HAP-1 (cell line): ENCODE measurements at places on chromosomes 2 and 18.

- DNase-seq, result peak; percentile 38
These were observed 1.2 kb downstream of the YPEL5 start for GRCh38 chr2:30147715-30148610.

- DNase-seq, result no peak
These were observed 257.5 kb upstream of the FN1 start for GRCh38 chr2:215693193-215693998.

DNA sequence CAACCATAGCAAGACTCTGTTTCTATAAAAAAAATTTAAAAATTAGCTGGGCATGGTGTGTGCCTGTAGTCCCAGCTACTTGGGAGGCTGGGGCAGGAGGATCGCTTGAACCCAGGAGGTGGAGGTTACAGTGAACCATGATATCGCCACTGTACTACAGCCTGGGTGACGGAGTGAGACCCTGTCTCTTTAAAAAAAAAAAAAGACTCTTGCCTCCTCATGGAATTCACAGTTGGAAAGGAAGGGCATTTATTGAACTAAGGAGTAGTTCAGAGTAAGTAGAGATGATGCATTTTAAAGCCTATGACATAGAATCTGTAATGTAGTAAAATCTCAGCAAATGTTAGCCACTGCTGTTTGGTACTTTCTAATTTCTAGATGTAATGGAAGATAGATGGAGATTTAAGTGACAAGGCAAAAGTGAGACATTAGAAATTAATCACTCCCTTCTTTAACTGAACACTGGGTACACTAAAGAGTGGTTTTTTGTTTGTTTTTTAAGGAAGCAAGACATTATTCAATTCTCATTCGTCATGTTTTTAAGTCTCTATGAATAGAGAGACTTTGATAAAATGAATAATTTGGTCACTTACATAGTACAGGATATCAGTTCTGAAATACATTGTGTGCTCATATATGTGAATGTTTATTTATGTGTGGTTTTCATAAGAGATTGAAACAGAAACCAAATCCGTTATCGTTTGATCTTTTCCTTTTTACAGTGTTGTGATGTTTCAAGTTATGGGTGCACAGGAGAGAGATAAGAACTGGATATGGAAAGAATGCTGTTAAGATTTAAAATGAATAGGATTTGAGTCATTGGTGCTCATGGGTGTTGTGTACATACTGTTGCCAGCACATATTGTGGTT, 186.1 kb upstream of the STON1 start:
- no peak for DNase-seq

GRCh38 chr2:88671786-88672427, 19.6 kb upstream of the RPIA start:
- DNase-seq, result peak; percentile 54

DNA sequence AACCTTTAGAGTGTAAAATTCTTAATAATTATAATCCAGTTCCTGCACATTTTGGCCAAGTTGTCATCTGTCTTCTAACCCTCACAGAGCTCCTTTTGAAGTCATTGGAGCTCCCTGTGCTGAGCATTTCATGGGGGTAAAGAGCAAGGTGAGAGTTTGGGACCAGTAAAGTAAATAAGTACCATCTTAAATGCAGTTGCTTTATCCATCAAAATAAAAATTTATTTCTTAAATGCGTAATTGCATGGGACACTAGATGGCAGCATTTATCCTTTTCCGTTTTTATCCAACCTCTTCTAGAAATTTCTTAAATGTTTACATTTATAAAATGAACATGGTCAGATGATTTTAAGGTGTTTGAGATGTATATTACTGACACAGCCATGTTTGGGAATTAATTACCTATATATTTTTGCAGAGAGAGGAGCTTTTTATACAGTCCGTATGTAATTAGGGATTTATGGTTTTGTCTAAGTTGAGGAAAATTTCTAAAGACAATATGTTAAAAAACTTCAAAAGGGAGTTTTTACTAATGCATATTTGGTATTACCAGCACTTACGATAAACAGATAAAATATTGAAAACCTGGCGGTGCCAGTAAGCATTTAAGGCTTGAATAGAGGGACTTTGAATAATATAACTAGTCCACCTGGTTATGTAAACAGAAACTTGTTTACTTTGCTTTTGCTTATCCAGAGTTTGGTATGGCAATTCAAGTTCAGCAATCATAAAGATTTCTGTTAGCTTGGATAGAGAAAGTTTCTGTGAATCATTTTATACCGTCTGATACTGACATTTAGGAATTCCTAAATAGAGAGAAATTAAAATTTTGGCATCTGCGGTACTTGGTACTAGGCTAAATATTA, 54.5 kb downstream of the ACSL3 start:
- no peak for DNase-seq

- no peak for DNase-seq
These were observed 131.1 kb downstream of the FMNL2 start for GRCh38 chr2:152466041-152466440.

DNA sequence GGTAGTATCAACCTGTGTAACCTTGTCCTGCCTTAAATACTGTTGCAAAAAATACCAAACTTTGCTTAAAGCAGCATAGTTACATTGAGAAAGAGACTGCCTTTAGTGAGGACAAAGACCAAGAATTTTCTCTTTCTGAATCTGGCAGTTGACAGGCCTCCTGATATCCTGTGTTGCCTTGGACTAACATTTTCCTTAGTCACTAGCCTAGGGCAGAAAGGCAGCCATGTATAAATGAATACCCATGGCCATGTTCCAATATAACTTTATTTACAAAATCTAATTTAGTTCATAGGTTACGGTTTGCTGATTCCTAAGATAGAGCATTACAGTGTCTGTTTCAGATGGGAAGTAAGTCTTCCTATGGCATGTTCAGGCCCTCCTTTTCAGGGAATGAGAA, 895.4 kb downstream of the CNTNAP5 start:
- no peak for DNase-seq

DNA sequence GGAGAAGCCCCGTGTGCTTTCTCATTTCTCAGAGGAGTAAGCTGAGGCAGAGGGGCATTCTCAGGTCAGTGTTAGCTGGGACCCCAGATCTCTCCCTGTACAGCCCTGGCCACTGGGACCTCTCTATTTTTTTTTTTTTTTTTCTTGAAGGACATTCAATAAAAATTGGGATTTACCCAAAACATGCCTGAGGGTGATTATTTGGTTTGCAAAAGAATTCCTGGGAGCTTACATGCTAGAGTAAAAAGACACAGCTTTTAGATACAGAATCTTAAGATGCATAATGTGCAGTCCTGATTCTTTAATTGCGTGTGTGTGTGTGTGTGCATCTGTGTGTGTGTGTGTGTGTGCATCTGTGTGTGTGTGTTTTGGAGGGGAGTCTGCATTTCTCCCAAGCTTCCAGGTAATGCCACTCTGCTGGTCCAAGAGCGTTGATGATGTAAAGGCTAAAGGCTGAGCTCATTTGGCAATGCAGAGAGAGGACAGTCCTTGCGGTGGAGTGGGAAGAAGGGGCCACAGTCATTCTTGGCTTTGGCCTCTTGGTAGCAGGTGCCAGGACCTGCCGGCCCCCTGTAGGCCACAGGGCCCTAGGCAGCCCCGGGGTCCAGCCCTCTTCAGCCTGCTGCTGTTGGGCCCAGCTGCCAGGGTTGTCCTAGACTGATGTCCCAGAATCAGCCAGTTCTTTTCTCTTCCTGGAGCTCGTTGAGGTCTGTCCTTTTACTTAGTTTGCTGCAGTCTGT, 74.1 kb upstream of the MCFD2 start:
- no peak for DNase-seq

- no peak for DNase-seq
These were observed 38.0 kb downstream of the TMX3 start for GRCh38 chr18:68676913-68677312.

GRCh38 chr2:241313543-241314095, 1.9 kb downstream of the HDLBP start:
- no peak for DNase-seq

DNA sequence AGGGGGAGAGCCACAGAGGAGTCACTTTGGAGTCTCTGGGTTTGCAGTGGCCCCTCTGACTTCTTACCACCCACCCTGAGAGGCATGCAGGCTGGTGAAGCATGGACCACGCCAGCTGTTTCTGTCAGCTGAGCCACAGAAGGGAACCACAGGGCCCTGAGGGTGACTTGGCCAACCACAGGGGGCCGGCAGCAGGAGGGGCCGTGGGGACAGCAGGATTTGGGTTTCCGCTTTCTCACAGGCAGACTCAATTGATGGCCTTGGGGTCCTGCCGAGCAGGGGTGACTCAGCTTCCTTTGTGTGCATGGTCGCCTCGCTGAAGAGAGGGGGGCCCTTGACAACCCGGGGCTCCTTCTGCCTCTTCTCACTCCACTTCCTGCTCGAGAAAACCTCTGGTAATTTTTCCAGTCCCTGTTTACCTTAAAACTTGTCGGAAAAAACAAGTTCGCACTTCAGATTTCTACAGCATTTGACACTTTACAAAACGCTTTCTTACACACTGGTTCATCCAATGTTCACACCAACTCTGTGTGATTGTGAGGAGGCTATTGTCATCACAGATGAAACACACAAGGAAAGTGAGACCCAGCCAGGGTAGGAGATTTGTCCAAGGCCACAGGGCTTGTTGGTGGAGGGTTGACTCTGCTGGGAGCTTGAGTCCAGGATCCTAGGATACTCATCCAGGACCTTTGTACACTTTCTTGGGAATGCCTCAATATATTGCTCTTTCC, 311.2 kb downstream of the LPIN1 start:
- no peak for DNase-seq

DNA sequence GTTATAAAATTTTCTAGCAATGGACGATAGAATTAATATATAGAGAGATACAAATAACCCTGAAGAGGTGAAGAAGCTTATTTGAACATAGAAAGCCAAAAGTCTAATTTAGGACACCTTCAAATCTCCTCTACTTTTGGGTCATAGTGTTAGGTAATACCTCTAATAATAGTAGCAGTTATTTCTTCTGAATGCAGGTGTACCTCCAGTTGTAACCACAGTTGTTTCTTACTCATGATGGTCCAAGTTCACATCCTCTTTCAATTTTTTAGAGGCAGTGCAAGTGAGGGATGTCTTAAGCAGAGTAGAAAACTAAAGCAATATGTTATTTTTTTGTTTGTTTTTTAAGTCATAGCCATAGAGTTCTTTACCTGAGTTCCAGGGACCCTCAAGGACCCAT, 429.5 kb downstream of the CCDC85A start:
- DNase-seq, result no peak

- DNase-seq, result no peak
These were observed 202.5 kb downstream of the LRRTM1 start for GRCh38 chr2:80102026-80102425.

GRCh38 chr2:55601849-55602248, 15.6 kb downstream of the PPP4R3B start:
- DNase-seq, result no peak

GRCh38 chr2:197606180-197606579, 69.2 kb downstream of the RFTN2 start:
- DNase-seq, result no peak

- DNase-seq, result no peak
These were observed 11.9 kb downstream of the MSH2 start for GRCh38 chr2:47414682-47415458.

DNA sequence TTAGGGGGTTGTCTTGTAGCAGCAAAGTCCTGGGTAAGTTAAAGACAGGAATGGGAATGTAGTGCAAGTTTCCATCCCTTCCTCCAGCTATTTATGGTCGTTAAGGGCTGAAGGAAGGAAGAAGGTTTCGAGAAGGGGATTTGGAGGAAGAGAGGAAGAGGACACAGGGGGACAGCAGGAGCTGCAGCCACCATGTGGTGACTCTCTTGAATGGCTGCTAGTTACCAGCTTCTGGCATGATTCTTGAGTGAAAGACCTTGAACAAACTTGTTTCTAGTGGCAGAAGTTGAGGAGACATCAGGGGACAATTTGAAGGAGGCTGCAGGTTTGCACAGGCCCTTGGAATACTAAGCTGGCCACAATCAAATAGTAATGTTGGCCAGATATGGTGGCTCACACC, 116.6 kb downstream of the MTX2 start:
- no peak for DNase-seq

GRCh38 chr2:8626572-8626971, 55.3 kb upstream of the ID2 start:
- no peak for DNase-seq

- no peak for DNase-seq
These were observed 102.5 kb downstream of the RBM43 start for GRCh38 chr2:151159109-151159662.

DNA sequence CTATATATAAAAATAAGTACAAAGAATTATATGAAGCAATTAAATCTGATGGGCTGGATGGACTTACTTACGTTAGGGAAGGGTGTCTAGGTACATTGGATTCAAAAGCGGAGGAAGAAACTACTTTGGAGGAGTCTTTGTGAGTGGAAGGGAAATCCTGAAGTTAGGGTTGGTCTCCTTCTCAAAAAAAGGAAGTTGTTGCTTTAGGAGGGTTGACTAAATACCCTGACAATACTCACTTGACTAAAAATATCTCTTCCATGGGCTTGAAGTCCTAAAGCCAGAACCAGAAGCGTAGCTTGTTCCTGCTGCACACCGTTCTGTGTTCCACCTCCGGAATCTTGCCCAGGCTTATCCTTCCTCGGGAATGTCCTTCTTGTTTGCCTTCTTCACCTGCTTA, 143.3 kb upstream of the ZEB2 start:
- DNase-seq, result no peak

- no peak for DNase-seq
These were observed 1.2 kb downstream of the TGOLN2 start for GRCh38 chr2:85326406-85327159.

- DNase-seq, result no peak
These were observed 166.6 kb upstream of the SETBP1 start for GRCh38 chr18:44514106-44514505.

GRCh38 chr2:195575879-195576401, 81.1 kb upstream of the SLC39A10 start:
- DNase-seq, result no peak

GRCh38 chr2:36677386-36677785, 19.1 kb upstream of the VIT start:
- no peak for DNase-seq

DNA sequence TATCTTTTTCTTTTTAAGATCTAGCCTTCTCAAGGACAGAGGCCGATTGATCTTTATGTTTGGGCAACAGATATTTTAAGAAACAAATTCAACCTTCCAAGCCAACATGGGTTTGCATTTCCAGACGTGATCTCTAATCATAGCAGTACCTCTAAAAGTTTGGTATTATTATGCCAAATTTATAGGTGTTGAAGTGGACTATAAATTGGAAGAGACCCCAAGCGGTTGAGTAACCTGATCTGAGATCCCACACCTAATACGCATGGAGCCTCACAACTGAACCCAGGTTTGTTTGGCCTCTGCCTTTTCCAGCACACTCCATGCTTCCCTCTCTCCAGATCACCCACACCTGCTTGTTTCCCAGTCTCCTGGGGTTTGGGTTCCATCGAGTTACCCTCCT, 116.5 kb downstream of the DDX1 start:
- no peak for DNase-seq

DNA sequence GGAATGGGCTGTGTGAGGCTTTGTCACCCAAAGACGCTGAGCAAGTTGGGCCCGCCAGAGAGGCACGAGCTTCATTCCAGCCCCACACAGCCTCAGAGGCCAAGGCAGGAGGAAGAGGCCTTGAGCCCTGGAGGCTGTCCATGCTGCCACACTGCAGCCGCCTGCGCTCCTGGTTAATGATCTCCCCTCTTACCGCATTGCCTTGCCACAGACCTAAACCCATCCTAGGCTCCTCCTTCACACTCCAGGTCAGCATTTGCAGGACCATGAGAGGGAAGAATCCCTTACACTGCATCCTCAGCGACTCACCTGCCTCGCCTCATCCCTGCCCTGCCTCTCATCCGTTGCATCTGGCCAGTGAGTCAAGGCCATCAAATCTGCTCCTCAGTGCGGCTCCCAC, 24.6 kb downstream of the KIF3C start:
- DNase-seq, result no peak

- DNase-seq, result no peak
These were observed 161.6 kb upstream of the ALKAL2 start for GRCh38 chr2:449246-450067.
